Dermis lymphatic vessel endothelial cell (primary cell): ENCODE measurements at places on chromosomes 1 and 21. TPM values are rescaled to one million over a fixed set of nuclear protein-coding genes. Genes with fewer than 3 reads are reported as not detected.

Gene CAPN8
- total RNA-seq, result not detected in 2 replicates

Gene S100B
- total RNA-seq, result 0.22 TPM in 1 of 2 replicates, not detected in the other

Gene AMPD1
- not detected in 2 replicates for total RNA-seq

Gene AVPR1B
- not detected in 2 replicates for total RNA-seq

Gene ITLN2
- 0.09 TPM in 1 of 2 replicates, not detected in the other for total RNA-seq

Gene TTC24
- total RNA-seq, result not detected in 2 replicates

Gene PDZK1
- total RNA-seq, result under 0.01 TPM in 1 of 2 replicates, not detected in the other

Gene DCST2
- total RNA-seq, result 0.09 and 0.11 TPM in 2 replicates

Gene UBL4B
- not detected in 2 replicates for total RNA-seq

Gene ADAMTS5
- 0.43 and 2.9 TPM in 2 replicates for total RNA-seq

Gene OLFML2B
- total RNA-seq, result 0.09 and 0.22 TPM in 2 replicates

Gene RGS13
- total RNA-seq, result not detected in 2 replicates
